ENCODE measurements at places on chromosomes 4 and X.

DNA sequence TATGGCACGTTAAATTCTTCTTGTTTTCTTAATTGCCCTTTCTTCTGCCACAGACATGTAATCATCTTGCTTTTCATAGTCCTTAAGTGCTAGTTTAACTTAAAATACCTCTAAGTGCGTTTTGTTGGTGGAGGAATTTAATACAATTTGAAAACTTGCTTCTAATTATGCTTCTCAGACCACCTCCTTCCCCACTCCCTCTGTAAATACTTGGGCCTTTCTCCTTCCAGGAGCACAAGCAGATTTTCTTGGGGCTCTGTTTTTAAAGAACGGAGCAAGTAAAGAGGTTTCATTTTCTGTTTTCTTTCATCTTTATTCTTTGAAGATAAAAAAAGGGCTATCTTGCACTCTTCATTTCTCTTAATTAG, 559 bp upstream of the PCDH18 start:
- ATAC-seq, result no peak

GRCh38 chrX:11364835-11365234, 71.6 kb downstream of the AMELX start:
- ATAC-seq, result no peak

DNA sequence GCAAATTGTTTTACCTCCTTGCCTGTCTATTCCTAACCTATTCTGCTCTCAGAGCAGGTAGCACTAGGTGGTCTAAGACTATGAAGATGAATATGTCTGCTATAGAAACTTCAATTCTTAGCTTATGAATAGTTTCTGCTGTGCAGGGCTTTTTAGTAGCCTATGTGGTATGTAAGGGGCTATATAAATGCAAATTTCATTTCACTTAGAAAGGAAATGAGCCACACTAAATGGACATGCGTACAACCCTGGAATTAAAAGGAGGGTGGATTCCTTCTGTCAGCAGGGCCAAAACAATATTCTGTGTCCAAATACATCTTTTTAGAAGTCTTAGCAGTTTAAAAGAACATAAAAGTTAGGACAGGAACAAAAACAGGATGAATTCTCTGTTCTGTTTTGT, 163.9 kb upstream of the GEMIN8 start:
- no peak for ATAC-seq

DNA sequence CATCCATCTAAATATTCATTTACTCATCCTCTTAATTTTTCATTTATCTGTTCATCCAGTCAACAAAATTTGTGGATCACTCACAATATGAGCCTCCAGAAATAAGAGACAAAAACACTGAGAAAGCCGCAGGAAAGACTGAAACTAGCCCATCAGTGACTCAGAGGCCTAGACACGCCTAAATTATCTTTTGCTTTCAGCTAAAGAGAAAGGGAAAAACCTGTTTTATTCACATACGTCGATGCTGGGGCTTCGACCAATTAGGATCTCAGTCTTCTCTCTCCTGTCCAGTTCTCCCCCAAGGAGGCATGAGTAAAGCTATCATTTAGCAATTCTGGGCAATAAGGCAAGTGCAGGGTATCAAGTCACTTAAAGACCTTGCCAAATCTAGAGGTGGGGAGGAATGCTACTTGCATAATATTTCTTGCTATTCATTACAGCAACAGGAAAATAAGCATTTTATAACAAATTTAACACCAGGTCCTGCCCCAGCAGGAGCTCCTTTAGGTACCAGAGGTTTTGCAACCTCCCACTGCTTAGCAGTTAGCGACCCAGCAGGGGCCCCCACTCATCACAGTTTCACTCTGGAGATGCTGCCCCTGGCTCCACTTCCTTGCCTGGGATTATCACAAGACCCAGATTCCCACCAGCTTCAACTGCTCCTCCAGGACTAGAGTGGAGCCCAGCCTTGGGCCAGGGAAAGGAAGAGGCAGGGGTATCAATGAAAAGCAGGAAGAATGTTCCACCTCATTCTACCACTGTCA, 30.1 kb upstream of the TMEM154 start:
- ATAC-seq, result no peak

- ATAC-seq, result no peak
These were observed 608.1 kb downstream of the MID1IP1 start for GRCh38 chrX:39409246-39409917.

GRCh38 chr4:13483768-13484121, 395 bp downstream of the RAB28 start:
- peak; percentile 59 for ATAC-seq
